ENCODE measurements at places on chromosomes 7 and 10.

DNA sequence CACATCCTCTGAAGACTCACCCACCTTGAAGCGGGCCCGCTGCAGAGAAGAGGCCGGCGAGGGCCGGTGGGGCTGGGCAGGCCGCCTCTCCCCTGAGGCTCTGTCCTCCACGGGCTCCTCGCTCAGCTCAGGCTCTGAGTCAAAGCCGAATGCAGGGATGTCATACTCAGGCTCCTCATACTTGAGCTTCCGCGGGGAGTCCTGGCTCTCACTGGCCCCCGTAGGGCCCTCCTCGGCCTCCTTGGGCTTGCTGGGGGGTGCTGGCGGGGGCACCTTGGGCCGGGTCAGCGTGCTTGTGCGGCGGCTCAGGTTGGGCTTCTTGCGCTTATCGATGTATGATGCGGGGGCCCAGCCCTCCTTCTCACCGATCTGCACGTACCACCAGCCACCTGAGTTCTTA, 109.9 kb downstream of the NEURL1 start:
- no peak for DNase-seq

DNA sequence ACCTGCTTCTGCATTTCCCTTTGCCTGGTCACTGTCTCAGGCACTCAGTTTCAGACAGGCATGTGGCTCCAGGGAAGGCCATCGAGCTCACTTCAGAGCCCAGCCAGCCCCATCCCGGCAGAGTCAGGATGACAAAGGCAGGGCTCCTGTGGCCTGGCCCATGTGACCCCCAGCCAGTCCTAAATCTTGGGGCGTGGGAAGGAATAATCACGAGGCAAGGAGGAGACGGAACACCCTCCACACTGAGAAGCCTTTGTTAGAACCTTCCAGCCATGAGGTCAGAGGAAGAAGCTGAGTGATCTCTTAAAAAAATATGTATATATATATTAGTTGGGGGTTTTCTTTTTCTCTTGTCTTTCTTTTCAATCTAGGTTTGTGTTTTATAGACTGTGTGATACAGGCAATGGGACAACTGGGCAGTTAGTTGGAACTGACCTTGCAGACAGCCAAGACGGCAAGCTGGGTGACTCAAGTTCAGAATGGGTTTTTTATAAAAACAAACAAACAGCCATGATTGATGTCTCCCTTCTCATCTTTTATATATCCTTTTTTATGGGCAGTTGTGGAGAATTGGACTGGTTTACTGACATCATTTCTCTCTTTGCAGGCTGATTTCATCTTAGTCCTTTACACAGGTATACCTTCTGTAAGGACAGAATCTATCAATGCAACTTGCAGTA, 60.8 kb downstream of the CHN2 start:
- DNase-seq, result no peak

DNA sequence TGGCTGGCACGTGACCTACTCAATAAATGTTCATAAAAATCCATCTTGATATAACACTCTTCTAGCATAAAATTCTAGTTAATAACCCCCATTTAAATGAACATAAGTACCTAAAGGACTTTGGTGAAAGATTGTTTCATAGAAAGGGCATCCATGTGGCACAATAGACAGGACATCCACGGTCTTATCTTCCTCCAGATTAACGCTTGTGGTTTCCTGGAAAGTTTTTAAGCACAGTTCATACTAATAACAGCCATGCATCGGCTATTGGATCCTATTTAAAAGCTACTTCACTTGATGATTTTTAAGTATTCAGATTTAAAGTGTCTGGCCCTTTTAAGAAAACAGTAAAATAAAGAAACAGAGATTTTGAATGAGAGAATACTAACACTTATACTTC, 288.3 kb downstream of the AHR start:
- peak; percentile 30 for DNase-seq

- no peak for DNase-seq
Observed at GRCh38 chr7:16780596-16780995, 24.2 kb downstream of the AGR2 start.

- DNase-seq, result no peak
Observed at GRCh38 chr10:22228167-22228938, 10.5 kb upstream of the EBLN1 start.

DNA sequence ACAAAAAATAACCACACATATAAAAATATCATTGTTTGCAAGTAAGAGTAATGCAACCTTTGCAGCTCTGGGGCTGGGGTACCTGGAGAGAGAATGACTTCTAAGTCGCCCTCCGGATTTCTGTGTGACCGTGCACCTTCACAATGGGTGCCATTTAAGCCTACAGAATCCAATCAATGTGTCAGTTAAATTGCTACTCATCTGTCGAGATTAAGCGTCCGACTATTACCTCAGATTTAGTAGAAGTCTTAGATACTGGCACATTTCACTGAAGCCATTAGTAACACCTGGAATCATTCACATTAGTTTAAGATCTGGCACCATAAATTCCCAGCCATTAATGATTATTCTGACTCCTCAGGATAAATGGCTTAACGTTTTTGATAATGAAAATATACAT, 507.3 kb upstream of the MGMT start:
- no peak for DNase-seq

DNA sequence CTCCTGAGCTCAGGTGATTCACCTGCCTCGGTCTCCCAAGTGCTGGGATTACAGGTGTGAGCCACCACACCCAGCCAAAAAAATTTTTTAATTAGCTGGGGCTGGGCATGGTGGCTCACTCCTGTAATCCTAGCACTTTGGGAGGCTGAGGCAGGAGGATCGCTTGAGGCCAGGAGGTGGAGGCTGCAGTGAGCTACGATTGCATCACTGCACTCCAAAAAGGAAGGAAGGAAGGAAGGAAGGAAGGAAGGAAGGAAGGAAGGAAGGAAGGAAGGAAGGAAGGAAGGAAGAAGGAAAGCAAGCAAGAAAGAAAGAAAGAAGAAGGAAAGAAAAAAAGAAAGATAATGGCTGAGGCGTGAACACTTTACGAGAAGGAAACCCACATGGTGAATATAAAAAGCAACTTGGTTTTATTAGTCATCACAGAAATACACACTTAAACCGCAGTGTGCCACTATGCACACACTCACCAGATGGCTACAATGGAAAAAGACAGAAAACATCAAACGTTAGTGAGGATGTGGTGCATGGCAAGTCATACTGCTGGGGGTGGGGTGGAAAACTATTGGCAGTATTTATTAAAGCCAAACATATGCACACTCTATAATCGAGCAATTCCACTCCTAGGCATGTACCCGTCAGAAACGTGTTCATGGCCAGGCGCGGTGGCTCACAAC, 4.4 kb upstream of the CCL26 start:
- DNase-seq, result peak; percentile 98

DNA sequence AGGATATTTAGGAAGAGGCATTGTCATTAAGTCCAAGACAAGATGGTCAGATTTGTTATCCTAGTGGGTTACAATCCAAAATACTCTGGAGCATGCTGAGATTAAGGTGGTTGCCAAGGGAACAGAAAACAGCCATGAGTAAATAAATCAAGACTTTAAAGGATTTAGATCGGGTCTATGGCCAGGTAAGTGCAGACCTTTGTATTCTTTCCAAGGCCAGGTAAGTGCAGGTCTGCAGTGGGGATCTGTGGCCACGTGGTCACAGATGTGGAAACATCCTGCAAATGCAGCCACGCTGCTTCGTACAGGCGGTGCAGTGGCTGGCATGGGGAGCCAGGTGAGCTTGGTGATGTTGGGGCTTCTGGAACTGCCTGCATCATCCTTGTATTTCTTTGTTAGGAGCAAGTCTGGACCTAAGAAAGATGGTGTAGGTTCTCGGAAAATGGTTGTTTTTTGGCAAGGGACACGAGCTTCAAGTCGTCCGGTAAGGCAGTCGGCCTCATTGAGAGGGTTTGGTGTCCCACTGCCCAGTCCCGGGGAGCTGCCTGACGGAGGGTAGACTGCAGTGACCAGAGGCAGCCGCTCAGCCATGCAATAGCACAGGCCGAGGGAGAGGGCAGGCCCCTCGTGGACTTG, 21.8 kb downstream of the ZNF775 start:
- no peak for DNase-seq

DNA sequence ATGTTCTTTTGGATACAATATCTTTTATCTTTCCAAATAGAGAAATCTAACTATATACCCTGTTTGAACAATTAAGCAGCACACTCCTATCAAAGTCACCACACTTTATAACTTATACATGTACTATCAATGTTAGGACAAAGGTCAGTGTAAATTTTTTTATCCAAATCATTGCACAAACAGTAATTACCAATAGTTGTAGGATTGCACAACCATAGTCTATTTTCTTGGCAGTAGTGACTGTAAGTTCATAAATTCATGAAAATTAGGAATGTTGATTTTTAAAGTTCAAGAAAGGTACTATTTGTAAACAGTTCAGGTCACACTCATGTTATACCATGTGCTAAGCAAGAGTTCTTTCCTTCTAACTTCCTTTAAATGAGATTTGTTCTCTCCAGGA, 9.3 kb downstream of the WNT2 start:
- DNase-seq, result no peak

DNA sequence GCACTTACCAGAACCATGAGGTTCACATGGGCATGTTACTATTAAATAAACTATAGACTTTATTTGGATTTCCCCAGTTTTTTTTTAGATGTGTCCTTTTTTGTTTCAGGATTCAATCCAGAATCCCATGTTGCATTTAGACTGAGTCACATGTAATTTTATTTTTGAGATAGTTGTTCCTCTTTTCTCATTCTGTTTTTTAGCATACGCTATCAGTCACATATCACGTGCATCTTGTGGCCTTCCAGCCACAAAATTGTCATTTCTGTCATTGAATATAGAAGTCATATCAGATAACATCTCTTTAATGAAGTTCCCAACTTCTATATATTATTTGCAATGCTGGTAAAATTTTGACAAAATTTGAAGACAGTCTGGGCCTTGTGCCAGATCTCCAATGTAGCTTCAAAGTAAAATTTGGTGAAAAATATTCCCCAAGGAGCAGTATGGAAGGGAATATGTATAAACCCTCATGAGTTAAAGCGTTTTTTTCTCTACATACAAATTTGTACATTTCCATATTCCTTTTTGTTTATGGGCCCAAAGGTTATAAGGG, 132.3 kb upstream of the MKI67 start:
- no peak for DNase-seq

DNA sequence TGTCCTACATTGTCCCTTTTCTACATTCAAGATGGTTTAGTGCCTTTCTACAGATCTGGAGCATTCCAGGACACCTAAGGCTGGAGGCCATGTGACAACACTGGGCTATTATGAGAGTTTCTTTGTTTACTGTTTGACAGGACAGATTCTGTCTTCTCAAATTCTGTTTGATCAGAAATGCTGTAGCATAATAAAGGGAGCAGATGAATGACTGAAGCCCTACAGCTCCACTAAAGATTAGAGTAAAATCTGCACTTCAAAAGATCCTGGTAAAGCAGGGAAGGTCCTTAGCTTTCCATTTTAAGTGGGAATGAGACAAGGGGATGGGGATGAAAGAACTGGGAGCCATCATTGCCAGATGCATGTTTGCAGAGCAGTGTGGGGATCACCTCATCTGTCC, 38.4 kb downstream of the TMEM229A start:
- DNase-seq, result no peak

DNA sequence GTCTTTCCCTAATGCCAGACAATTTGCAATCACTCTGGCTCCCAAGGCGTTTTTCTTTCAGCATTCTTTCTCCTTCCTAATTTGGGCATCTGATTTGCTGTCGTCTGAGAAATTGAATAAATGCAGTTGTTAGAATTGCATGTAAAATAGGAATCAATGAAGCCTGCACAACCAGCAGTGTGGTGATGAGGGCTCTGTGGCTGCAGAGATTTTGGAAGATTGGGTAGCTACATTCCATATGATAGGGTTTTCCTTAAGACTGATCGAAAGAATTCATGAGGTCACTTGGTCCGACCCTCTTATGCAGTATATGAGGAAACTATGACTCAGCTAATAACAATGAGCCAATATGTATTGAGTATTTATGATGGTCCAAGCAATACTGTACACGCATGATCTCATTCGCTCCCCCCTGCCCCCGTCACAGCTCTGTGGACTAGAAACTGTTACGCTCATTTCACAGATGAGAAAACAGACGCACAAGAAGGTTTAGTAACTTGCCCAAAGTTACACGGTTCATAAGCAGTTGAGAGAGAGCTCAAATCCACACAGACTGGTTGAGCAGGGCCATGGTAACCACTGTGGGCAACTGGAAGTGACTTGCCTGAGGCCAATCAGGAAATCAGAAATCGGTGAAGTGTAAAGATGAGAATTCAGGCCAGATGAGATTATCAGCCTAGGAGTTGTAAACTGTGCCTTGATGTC, 527.2 kb downstream of the GATA3 start:
- no peak for DNase-seq

DNA sequence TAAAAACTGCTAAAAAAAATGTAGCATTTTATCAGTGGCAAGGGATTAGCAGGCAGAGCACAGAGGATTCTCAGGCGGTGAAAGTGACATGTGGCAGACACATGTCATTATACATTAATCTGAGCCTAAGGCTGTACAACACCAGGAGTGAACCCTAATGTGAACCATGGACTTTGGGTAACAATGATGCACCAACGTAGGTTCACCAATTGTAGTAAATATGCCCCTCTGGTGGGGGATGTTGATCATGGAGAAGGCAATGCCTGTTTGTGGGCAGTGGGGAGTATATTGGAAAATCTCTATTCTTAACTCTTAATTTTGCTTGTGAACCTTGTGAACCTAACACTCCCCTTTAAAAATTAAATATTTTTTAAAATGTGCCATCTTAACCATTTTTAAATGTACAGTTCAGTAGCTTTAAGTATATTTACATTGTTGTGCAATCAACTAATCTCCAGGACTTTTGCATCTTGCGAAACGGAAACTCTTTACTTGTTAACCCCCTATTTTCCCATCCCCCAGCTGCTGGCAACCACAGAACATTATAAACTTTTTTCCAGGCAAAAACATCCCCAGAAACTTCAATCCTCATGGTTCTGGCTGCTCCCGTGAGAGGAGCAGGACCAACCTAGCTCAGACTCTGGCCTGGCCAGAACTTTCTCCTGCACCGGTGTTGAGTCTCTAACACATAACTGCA, 29.9 kb downstream of the LRRC20 start:
- no peak for DNase-seq

DNA sequence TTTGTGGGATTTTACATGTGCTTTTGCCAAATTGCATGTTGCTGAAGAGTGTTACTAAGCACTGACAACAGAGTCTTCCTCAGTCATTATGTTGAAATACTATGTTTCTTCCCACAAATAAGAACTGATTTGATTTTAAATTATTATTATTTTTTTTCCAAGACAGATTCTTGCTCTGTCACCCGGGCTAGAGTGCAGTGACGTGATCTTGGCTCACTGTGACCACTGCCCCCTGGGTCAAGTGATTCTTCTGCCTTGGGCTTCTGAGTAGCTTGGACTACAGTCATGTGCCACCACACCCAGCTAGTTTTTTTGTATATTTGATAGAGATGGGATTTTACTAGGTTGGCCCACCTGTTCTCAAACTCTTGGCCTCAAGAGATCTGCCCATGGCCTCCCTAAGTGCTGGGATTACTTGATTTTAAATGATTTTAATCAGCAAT, 42.3 kb downstream of the MINPP1 start:
- no peak for DNase-seq

All from astrocyte (in vitro differentiated cells and primary cell).